ENCODE measurements at places on chromosomes 1 and 21.

GRCh38 chr1:97936976-97937375 is 16.1 kb upstream of the DPYD start:
- DNase-seq = no peak

DNA sequence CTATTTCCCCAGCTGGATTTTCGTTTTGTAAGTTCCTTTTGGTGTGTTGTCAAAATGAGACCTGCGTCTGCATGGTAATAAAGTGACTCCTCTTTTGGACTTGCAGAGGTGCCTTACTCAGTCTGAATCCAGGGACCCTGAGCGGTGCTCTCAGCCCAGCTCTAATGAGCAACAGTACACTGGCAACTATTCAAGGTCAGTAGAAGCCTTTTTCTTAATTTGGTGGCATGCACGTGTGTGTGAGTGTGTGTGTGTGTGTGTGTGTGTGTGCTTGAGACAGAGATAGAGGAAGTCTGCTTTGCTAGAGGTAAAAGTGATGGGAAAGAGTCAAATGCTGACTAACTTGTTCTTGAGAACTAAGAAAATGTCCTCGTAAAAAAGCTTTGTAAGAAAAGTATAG is 105.4 kb downstream of the CD247 start:
- no peak for DNase-seq

- no peak for DNase-seq
These were observed 35.0 kb upstream of the SLC30A1 start for GRCh38 chr1:211613951-211614350.

GRCh38 chr1:192159781-192160180 is 1.5 kb downstream of the RGS18 start:
- DNase-seq = no peak

GRCh38 chr1:207429963-207430362 is 24.2 kb upstream of the CR2 start:
- no peak for DNase-seq

DNA sequence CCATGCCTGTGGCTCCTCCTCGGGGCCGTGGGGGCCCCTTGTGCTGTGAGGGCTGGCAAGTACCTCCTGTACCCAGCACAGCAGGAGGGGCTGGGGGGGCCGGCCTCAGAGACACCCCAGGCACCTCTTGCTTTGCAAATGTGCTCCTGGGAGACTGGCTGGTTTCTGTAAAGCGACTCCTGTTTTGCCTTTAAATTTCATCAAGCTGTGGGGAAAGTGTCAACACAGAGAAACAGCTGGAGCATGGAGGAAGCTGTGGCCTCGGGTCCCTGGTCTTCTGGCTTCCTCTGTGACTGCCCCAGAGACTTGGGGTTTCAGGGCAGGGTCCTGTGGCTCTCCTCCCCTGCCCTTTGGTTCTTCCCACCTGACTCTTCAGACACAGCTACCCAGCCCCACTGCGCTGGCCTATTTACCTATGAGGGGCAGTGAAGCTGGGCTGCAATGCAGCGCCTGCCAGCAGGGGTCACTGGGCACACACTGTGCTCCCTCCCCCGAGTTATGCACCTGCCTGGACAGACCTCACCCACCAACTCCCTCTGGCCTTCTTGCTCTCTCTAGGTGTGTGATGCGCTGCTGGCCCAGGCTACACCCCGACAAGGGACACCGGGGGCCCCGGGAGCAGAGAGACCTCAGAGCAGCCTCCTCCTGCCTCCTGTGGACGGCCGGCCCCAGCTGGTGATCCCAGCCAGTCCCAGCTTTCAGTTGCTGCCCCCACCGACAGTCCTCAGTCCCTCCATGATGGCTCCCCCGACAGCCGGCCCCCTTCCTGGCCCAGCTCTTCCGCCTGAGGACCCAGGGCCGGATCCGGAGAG is 17.6 kb upstream of the PEX10 start:
- no peak for DNase-seq

- DNase-seq = peak; percentile 92
These were observed 10.7 kb upstream of the RGS16 start for GRCh38 chr1:182614796-182615454.

Measured in right forelimb (tissue), 1 donor.